Ovary (tissue), 10 donors: ENCODE measurements at places on chromosomes 11 and 22. TPM values are rescaled to one million over a fixed set of nuclear protein-coding genes. Genes with fewer than 3 reads are reported as not detected.

- H3K27me3 ChIP-seq = no peaks in the 10 kb centered on the region
- H3K4me1 ChIP-seq = peaks cover 21% of the 10 kb centered on the region
- DNase-seq = no peak
- peak overlapping the region; percentile 13 for H3K27ac ChIP-seq
- no peak overlapping the region for H3K4me3 ChIP-seq
- no peaks in the 10 kb centered on the region for H3K36me3 ChIP-seq
These were observed 60.6 kb upstream of the PPP6R3 start for GRCh38 chr11:68399916-68400315.

Gene TEX12
- 0.37 TPM for total RNA-seq

Gene SOX10
- total RNA-seq = not detected

Gene MTFP1
- total RNA-seq = 7.1 TPM

Gene SERHL2
- 10.1 TPM for total RNA-seq

GRCh38 chr11:45617871-45618601 lies 47.4 kb downstream of the CHST1 start:
- no peaks in the 10 kb centered on the region for H3K4me1 ChIP-seq
- no peaks in the 10 kb centered on the region for H3K36me3 ChIP-seq
- no peak overlapping the region for H3K4me3 ChIP-seq

Gene TRIM48
- not detected for total RNA-seq

- DNase-seq = no peak
- peaks cover 1% of the 10 kb centered on the region for H3K4me1 ChIP-seq
- H3K4me3 ChIP-seq = no peak overlapping the region
These were observed 27.6 kb upstream of the ZBTB16 start for GRCh38 chr11:114031967-114032320.

Gene OR5P2
- total RNA-seq = not detected

DNA sequence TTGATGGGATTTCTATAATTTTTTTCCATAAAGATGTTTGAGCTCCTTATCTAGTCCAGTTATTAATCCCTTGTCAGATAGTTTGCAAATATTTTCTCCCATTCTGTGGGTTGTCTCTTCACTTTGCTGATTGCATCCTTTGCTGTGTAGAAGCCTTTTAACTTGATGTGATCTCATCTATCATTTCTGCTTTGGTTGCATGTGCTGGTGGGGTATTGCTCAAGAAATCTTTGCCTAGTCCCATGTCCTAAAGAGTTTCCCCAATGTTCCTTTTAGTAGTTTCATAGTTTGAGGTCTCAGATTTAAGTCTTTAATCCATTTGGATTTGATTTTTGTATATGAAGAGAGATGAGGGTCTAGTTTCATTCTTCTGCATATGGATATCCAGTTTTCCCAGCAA lies 1.7 kb upstream of the IL2RB start:
- no peak overlapping the region for H3K27ac ChIP-seq
- no peaks in the 10 kb centered on the region for H3K27me3 ChIP-seq
- H3K36me3 ChIP-seq = no peaks in the 10 kb centered on the region

DNA sequence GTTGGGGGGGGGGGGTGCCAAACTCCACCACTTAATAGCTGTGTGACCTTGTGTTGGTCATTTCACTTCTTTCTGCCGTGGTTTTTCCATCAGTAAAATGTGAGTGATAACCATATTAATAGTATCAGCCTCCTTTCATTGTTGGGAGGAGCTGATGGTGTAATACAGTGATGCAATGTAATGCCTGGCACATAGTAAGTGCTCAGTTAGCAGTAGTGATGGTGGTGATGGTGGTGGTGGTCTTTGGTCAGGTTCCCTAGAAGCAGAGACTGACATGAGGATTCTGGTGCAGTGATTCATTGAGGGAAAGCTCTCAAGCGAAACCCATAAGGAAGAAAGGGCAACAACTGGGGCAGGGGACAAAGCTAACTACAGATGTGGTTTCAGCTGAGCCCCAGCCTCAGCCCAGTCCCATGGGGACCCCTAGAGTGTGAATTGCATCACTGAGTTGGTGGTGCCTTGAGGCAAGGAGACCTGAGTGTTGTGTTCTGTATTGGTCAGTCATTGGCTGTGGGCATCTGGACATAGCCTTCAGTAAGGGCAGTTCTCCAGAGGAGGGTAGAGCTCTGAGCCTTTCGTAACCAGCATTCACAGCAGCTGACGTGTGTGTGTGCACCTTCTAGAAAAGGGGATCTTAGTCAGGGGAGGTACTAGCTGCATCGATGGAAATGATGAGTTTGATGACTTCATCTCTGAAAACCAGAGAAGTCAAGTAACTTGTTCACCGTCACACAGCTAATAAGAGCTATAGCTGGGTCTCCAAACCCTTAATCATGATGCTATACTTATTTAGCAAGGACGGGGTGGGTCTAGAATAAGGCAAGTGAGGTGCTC lies 93.6 kb upstream of the CRYBB3 start:
- no peak overlapping the region for H3K27ac ChIP-seq
- H3K4me3 ChIP-seq = no peak overlapping the region
- H3K27me3 ChIP-seq = no peaks in the 10 kb centered on the region

- no peaks in the 10 kb centered on the region for H3K4me1 ChIP-seq
- H3K27ac ChIP-seq = no peak overlapping the region
- no peak for DNase-seq
- H3K4me3 ChIP-seq = no peak overlapping the region
- H3K36me3 ChIP-seq = no peaks in the 10 kb centered on the region
- H3K27me3 ChIP-seq = no peaks in the 10 kb centered on the region
These were observed 59.4 kb downstream of the GLYATL1 start for GRCh38 chr11:58998480-58999290.

Gene PRR5L
- total RNA-seq = 22.1 TPM

- H3K27ac ChIP-seq = no peak overlapping the region
- H3K36me3 ChIP-seq = no peaks in the 10 kb centered on the region
- H3K4me1 ChIP-seq = no peaks in the 10 kb centered on the region
- no peaks in the 10 kb centered on the region for H3K27me3 ChIP-seq
- DNase-seq = no peak
These were observed 32.0 kb downstream of the KCNC1 start for GRCh38 chr11:17766590-17766989.

Gene SAA2
- not detected for total RNA-seq

Gene C11orf86
- total RNA-seq = 2.6 TPM

Gene LRRC10B
- 0.45 TPM for total RNA-seq

Gene FGF3
- total RNA-seq = not detected

Gene PATE2
- 0.12 TPM for total RNA-seq

- no peak overlapping the region for H3K27ac ChIP-seq
- DNase-seq = no peak
- H3K27me3 ChIP-seq = no peaks in the 10 kb centered on the region
- no peaks in the 10 kb centered on the region for H3K36me3 ChIP-seq
- H3K4me1 ChIP-seq = no peaks in the 10 kb centered on the region
These were observed 21.4 kb upstream of the FGF3 start for GRCh38 chr11:69840371-69841169.

DNA sequence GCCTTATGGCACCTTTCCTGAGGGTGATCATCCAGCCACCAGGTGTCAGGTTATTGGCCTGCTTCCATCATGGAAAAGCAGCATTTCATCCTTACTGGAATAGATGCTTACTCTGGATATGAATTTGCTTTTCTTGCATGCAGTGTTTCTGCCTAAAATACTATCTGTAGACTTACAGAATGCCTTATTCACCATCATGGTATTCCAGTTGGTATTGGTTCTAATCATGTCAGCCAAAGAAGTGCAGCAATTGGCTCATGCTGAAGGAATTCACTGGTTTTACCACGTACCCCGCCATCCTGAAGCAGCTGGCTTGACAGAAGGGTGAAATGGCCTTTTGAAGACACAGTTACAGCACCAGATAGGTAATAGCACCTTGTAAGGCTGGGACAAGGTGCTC lies 194.2 kb downstream of the AASDHPPT start:
- no peak for DNase-seq
- no peak overlapping the region for H3K4me3 ChIP-seq
- H3K4me1 ChIP-seq = no peaks in the 10 kb centered on the region

Gene KRTAP5-10
- 0.18 TPM for total RNA-seq
